Activated CD8-positive, alpha-beta memory T cell treated with anti-CD3 and anti-CD28 coated beads for 48 hours (primary cell): ENCODE measurements at places on chromosomes 1 and 21.

DNA sequence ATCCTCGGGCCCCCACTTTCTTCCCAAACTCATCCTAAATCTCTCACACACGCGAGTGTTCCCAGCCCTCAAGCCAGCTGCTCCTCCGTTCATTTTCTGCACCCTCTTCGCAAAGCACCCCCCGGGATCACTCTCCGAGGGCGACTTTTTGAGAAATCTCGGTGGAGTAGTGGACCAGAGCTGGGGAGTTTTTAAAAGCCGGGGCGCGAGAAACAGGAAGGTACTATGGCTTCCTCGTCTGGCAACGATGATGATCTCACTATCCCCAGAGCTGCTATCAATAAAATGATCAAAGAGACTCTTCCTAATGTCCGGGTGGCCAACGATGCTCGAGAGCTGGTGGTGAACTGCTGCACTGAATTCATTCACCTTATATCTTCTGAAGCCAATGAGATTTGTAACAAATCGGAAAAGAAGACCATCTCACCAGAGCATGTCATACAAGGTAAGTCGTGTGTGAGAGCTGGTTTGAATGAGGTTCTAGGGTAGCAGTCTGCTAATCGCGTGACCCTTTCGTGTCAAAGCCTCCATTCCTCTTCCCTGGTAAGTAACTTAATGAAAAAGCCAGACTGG, 800 bp downstream of the DR1 start:
- DNase-seq: peak; percentile 5

DNA sequence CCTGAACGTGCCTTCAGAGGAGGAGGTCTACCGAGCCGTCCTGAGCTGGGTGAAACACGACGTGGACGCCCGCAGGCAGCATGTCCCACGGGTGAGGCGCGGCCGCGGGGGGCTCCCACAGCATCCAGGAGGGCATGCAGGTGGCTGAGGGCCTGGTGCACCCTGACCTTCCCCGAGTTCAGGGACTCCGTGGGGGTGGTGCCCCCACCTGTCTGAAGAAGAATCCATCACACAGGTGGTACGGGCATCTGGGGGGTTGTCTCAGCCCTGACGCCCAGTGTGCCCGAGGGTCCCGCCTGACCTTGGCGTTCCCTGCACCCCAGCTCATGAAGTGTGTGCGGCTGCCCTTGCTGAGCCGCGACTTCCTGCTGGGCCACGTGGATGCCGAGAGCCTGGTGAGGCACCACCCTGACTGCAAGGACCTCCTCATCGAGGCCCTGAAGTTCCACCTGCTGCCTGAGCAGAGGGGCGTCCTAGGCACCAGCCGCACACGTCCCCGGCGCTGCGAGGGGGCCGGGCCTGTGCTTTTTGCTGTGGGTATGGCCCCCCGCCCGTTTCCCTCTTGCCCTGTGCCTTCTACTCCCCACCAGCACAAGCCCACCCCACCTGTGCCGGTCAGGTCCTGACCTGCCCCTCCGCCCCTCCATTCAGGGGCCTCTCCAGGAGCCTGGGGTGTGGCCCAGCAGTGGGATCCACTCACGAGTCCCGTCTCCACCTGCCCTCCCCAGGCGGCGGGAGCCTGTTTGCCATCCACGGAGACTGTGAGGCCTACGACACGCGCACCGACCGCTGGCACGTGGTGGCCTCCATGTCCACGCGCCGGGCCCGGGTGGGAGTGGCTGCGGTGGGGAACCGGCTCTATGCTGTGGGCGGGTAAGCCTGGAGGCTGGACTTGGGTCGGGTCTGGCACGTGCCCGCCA, 2.3 kb downstream of the KLHL17 start:
- no peak for DNase-seq

DNA sequence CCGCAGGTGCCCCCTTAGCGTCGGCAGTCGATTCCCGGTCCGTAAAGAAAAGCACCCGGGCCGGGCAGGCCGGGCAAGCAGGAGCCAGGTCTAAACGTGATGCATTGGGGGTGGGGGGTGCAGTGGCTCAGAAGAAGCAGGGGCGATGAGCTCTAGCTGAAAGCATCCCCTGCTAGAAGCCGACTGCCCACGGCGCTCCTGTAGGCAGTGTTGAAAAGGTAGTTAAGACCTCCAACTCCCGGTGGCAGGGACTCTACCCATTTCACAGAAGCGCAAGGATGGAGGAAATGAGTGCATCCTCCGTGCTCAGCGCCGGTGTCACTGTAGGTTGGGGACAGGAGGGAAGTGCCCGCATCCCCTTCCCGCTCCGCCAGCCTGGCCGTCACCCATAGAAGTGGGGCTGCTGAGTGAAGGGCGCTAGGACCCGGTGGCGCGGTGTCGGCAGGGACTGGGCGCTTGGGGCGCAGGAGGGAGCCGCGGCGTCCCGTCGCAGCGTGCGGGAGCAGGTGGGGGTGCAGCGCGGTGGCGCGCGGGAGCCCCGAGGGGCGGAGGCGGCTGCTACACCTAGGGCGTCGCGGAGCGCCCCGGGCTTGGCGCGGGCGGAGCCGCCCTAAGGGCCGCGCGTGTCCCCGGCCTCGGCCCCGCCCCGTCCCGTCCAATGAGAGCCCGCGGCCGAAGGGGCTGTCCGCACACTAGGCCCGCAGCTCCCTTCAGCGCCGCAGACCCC, at the start of gene WNT2B:
TSS of gene WNT2B (plus strand) at position 688 of the 727 bp plus-strand sequence. CDS start 298 bp downstream, outside the sequence.
- DNase-seq: no peak

DNA sequence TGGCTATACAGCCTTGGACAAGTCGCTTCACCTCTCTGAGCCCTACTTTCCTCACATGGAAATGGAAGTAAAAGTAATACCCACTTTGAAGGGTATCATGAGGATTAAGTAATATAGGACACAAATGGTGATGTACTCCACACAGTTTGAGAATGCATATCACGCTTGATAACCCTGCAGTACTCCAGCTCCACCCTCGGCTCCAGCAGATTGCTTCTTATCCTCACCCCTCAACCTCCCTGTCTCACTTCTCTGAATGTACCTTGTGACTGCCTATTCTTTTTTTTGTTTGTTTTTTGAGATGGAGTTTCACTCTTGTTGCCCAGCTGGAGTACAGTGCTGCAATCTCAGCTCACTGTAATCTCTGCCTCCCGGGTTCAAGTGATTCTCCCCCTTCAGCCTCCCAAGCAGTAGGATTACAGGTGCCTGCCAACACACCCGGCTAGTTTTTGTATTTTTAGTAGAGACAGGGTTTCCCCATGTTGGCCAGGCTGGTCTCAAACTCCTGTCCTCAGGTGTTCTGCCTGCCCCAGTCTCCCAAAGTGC, 55.5 kb downstream of the LDLRAD2 start:
- no peak for DNase-seq

GRCh38 chr1:91778964-91779363, 107.0 kb downstream of the TGFBR3 start:
- DNase-seq: no peak

- no peak for DNase-seq
Observed at GRCh38 chr21:42578034-42578433, 64.4 kb downstream of the SLC37A1 start.

DNA sequence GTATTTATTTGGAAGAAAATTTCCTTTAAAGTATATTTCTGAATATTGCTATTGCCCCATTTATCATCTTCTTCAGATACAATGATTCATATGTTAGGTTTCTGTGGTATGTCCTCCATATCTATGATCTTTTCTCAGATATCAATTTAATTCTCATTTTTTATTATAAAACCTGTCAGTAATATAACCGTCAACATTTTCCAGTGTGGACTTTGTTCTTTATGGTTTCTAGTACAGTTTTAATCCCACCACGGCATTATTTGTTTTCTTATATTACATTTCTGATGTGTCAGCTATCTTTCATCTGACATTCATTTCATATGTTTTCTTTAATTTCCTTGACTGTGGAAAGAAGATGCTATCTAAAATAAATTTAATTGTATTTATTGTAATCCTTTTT, 97.9 kb downstream of the PLPPR5 start:
- DNase-seq: no peak

DNA sequence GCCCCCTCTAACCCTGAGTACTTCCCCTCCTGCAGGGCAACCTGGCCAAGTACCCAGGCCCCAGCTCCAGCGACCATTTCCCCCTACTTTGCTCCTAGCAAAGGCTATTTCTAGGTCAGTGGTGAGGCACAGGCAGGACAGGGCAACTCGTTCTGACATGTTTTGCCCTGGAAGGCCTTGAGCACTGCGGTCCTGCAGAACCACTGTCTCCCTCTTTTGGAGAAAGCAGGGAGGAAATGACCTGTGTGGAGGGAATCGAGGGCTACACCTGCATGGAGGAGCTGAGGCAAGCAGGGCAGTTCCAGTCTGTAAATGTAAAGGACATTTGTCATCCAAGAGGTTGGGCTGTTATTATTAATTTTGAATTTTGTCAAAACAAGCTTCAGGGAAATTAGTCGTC, 99.1 kb downstream of the PPIAL4G start:
- no peak for DNase-seq

GRCh38 chr1:103254691-103255090, 146.4 kb upstream of the COL11A1 start:
- DNase-seq: no peak

GRCh38 chr1:217471403-217471802, 159.5 kb downstream of the GPATCH2 start:
- no peak for DNase-seq
